ENCODE measurements at places on chromosomes 3 and 15.

- no peak for DNase-seq
These were observed 590 bp upstream of the ITGA11 start for GRCh38 chr15:68432441-68433064.

DNA sequence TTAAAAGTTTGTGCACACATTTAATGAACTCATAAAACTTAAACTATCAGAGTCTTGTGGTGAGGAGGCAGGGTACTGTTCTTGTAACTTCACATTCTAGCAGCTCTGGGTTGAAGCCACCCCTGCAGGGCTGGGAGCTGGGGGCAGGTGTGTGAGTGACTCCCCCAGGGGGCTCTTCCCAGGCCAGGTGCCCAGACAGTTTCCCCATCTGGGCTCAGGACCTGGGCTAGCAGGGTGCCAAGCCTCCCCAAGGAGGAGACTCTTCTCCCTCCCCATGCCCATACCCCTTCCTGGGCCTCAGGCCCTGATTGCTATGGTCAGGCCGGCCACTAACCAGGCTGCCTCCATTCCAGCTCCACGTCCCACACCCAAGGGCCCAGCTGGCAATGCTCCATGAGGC is 22.0 kb upstream of the CHCHD6 start:
- no peak for DNase-seq

- no peak for DNase-seq
These were observed 47.8 kb downstream of the ACAA1 start for GRCh38 chr3:38089163-38089562.

- no peak for DNase-seq
These were observed 33.4 kb downstream of the UBXN7 start for GRCh38 chr3:196398782-196399181.

DNA sequence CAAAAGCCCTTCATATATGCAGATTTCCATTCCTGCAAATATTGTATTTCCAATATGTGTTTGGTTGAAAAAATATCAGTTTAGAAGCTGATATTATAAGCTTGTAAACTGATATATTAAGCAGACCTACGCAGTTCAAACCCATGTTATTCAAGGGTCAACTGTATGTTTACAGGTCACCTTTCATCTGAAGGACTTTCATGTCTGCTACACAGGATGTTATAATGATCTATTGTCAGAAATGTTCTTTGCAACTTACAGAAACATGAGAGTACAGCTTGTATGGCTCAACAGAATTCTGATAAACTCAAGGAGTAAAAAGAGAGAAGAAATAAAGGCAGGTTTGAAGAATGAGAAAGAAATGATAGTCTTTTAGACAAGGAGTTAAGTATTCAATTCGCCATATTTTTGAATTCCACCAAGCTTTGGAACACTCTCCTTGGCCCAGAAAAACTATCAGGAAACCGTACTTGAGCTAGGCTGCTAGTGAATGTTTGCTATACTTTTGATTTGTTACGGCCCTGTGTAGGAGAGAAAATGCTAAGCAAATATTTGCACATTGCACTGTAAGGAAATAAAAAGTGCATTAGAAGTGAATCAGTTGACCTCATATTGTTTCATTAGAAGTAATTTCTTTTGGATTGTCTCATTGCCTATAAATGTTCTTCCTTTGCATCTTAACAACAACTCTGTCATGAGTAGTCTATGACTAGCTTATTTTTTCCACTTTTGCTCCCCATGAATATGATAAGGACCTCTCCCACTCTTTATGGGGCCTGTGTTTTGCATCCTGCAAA is 81.2 kb downstream of the NEK11 start:
- no peak for DNase-seq

- no peak for DNase-seq
These were observed 18.7 kb upstream of the MASP1 start for GRCh38 chr3:187310226-187310625.

- DNase-seq: no peak
These were observed 410.4 kb upstream of the RORA start for GRCh38 chr15:61639491-61639890.

GRCh38 chr15:48761393-48762158 is 49.3 kb downstream of the CEP152 start:
- DNase-seq: no peak

DNA sequence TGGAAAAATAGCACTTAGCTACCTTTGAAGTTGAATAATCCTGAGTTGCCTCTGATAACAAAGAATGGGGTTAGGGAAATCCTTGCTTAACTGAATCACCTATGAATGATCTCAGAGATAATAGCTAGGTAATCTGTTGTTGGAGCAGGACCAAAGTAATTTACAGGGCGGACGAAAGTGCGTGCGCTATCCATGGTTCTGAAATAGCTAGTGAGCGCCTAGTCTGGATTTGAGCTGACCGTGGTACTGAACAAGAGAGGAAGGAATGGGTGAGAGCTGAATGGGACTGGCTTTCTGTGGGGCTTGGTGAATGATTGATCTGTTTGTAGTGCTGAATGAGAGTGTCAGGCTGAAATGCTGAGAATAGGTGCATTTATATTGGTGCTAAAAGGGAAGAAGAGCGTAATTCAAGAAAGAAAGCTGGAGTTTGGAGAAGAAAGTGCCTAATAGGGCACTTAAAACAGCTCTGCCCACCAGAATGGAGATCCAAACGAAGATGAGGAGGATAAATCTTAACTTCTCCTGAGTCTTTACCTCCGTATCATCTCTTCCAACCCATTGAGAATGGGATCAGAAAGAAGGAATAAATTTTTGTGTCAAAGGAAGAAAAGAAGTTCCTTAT is 10.1 kb downstream of the SCN10A start:
- peak; percentile 45 for DNase-seq

- DNase-seq: no peak
These were observed 164.0 kb downstream of the ROBO2 start for GRCh38 chr3:77203851-77204250.

- no peak for DNase-seq
These were observed 372.5 kb upstream of the CFAP20DC start for GRCh38 chr3:59422312-59422711.

GRCh38 chr3:183255348-183255730 is 2.3 kb downstream of the B3GNT5 start:
- DNase-seq: no peak

DNA sequence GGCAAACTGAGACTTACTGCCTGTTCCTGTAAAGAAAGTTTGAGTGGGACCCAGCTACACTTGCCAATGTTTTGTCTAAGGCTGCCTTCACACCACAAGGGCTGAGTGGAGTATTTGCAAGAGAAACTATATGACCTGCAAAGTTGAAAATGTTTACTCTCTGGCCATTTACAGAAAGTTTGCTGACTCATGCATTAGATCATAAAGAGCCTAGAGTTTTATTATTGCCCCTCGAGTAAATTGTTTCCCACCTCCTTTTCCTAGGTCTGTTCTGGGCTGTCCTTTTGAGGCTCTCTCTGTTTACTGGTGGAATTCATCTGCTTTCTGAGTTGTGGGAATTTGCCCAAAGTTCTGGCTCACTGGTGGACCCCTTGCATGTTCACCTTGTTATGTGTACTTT is 6.7 kb upstream of the PROK2 start:
- DNase-seq: no peak

DNA sequence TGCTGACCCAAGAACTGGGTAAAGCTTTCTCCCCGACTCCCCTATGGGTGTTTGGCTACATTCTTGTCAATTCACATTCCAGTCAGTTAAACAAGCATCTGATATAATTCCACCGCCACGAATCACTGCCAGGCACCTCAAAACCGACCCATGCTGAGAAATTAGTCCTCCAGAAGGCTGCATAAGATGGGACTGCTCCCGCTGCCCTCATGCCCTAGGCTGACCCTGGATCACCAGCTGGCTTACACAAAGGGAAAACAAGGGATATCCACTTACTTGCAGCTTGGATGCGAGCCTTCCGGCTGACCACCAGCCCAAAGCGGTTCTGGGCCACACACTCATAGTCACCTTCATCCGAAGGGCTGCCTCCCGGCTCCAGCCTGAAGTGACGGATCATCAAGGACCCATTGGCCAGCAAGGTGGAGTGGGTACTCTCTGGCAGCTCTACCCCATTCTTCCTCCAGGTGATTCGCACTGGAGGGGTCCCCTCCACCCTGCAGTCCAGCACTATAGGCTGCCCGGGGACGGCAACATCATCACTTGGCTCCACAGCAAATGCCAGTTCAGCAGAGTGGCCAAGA is 2.9 kb downstream of the IGDCC3 start:
- no peak for DNase-seq

DNA sequence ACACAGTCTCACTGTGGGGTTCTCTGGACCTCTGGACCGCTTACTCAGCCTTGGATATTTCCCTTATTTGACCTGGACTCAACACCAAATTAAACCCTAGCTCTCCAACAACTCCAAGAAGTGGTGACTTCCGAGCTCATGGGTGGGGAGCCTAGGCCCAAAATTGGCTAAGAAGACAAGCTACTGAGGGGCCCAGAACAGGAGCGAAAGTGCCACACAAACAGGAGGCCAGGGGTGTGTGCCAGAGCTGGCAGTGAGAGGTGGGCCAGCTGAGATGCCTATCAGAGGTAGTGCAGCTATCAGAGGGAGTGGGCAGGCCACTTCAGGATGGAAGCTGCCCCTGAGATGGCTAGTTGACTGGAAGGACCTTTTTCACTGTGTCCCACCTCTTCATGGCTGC is 151.1 kb upstream of the PRR20G start:
- no peak for DNase-seq

GRCh38 chr3:150497956-150498355 is 48.3 kb downstream of the SERP1 start:
- no peak for DNase-seq

DNA sequence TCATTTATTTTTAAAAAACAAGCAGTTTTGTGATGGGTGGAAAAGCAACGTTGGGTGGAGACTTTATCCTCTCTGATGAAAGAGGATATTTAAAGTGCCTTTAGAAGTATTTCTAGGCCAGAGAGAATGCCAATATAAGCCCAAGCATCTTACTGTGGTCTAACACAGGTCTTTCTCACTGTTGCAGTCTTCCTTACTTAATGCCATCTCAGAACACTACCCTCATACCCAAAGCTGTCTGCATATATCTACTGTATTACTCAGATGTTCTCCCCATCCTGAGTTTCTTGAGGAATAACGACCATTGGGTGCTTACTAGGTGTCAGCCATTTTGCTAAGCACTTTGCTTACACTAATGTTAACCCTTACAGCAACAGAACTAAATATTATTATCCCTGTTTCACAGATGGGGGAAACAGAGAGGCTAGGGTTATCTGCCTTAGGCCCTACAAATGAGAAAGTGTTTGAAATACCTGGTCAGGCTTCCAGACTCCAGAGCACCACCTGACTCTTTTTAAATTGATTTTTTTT is 29.8 kb upstream of the EBLN2 start:
- DNase-seq: no peak

DNA sequence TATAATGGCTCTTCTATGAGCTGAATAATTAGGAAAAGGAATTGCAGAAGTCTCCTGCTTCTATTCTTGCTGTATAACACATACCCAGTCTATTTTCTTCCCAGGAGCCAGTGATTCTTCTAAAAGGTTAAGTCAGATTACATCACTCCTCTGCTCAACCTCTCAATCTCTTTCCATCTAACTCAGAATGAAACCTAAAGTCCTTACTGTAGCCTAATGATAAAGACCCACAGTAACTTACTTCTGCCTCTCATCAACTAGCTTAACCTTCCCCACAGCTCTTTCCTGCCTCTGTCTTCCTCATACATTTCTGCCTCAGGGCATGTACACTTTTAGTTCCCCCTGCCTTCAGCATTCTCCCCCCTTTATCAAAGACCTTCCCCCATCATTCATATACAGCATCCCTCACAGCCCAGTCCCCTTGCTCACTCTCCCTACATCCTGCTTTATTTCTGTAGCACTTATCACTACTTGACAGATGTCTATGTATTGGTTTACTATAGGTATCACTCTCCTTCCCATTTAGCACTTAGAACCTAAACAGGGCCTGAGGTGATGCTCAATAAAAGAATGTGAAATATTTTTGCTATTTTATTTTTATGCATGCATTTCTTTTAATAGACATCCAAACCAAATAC is 28.5 kb upstream of the CMTM6 start:
- DNase-seq: no peak

DNA sequence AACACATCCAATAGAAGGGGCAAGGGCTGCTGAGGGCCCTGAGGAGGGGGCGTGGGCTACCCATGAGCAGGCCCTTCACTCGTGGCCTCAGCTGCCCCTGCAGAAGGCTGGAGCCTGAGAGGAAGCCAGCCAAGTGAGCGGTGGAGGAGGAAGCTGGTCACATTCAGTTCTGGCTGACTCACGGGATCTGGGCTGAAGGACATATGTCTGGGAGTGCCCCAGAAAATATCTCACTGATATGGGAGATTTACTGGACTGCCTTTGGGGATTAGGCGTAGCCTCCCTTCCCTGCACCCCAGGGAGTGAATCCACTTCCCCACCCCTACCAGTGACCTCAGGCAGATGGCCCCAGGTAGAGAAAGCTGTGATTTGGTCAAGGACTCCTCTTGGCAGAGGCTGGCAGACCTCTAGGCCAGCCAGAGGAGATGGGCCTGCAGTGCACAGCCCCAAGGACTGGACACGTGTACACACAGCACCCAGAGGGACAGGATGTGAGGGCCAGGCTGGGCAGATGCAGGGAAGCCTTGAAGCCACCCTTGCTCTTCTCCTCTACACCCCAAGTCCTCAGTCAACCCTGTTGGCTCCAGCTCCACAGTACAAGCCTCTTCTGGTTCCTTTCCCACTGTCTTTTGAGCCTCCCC is 14.2 kb upstream of the ANKDD1A start:
- no peak for DNase-seq

- DNase-seq: no peak
These were observed 90.1 kb upstream of the RGMA start for GRCh38 chr15:93179072-93179471.

GRCh38 chr3:181695661-181696491 is 15.8 kb upstream of the SOX2 start:
- DNase-seq: no peak

DNA sequence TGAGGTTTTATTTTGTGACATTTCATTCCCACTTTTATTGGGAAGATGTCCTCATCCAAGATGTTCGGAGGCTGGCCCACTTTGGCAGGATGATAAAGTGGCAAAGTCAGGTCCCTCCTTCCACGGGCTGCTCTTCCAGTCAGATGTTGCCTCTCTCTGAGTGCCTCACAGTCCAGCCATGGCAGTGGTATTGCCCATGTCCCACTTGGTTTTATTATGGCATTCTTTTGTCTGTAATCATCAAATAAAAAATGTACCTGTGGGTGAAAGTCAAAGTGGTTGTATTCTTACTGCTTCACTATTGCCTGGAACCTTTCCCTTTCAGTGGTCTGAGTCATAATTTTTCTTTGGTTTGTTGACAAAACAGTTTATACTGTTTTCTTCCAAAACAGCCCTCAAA is 20.2 kb downstream of the ARNT2 start:
- no peak for DNase-seq

GRCh38 chr3:45606991-45607712 is 12.6 kb downstream of the LIMD1 start:
- DNase-seq: no peak

Data from stimulated activated naive CD8-positive, alpha-beta T cell treated with anti-CD3 and anti-CD28 coated beads, Interleukin-15, Interleukin-2, amounts not matched to agents 100 U/mL and 50 U/mL, for 24 hours (primary cell).